ENCODE measurements at places on chromosomes 13 and 19.

- no peak for DNase-seq
Measured at GRCh38 chr19:14005349-14006084, 603 bp downstream of the RFX1 start.

DNA sequence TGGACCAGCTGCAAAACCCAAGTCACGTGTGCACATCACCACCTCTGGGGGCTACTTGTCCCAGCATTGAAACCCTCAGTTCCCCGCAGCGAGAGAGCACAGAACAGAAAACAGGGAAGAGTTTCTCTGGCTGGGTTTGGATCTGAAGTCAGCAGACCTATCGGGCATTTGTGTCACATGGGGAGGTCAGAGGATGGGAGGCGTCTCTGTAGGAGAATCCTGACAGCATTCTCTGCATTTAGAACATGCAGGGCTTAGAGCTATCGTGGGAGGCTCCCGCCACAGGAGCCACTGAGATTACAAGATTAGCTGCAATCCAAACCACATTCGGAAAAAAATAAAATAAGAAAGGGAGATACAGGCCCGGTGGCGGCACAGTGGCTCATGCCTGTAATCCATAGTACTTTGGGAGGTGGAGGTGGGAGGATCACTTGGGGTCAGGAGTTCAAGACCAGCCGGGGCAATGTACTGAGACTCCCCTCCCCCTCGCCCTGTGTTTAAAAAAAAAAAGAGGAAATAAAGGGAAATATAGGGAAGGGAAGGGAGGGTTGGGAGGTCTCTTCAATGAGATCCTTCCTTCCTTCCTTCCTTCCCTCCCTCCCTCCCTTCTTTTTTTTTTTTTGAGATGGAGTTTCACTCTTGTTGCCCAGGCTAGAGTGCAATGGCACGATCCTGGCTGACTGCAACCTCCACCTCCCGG, 2.9 kb upstream of the TLE6 start:
- no peak for DNase-seq

- DNase-seq: no peak
Measured at GRCh38 chr13:36518707-36519106, 86.4 kb downstream of the CCNA1 start.

GRCh38 chr19:27794494-27795042, 1418.4 kb downstream of the UQCRFS1 start:
- DNase-seq: peak; percentile 5

DNA sequence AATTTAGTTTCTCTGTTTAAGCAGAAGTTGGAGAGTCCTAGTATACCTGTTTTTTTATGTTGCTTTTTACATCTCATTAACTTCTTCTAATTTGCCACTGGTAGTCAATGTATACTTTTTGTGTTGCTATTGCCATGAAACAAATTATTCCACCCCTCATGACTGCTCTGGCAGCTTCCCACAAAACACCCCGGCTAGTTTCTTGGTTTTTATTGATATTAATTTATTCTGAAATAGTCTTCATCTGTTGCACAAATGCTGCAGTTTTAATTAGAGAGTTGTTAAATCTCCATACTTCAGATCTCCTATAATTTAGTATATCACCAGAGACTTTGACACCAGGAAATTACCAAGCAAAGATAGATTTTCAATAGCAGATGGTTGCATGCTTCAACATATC, 1159.3 kb upstream of the PRR20A start:
- DNase-seq: no peak

DNA sequence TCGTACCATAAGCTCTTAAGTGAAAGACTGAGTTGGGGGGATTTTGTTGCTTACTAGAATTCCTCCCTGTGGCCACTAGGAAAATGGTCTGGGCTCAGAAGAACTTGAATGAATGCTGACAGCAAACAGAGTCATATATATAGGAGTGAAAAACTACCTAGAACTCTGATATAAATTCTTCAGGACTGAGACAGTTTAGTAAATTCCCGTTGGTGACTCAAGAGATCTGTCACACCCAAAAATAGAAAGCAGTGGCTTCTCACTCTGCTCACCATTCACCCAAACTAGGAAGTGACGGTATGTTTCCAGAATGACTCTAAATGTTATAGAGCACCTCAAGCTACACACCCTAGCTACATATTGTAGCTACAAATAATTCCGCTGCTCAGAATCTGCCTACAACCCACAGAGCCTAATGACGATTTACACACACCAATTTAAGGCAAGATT, 116.2 kb downstream of the TBC1D4 start:
- peak; percentile 12 for DNase-seq

DNA sequence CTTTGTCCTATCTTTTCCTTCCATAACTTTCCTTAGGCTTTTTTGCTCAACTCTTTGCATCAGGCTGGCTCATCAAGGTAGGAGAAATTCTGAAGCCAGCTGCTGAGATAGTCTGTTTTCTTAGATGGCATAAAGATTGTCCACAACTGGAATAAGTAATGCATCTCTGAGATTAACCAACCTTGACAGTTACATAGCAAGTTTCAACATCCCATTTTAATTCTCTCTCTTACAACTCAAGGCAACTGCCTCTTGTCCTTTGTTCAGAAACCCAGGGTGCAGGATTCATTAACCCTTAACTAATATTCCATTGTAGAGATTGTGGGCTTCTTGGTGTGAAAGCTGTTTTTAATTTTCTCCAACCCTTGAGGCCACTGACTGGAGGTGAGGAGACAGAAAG, 239.2 kb downstream of the LACC1 start:
- DNase-seq: no peak

- DNase-seq: no peak
Measured at GRCh38 chr13:99009987-99010551, 32.2 kb upstream of the DOCK9 start.

GRCh38 chr19:46611776-46612175, 10.6 kb downstream of the CALM3 start:
- peak; percentile 5 for DNase-seq

DNA sequence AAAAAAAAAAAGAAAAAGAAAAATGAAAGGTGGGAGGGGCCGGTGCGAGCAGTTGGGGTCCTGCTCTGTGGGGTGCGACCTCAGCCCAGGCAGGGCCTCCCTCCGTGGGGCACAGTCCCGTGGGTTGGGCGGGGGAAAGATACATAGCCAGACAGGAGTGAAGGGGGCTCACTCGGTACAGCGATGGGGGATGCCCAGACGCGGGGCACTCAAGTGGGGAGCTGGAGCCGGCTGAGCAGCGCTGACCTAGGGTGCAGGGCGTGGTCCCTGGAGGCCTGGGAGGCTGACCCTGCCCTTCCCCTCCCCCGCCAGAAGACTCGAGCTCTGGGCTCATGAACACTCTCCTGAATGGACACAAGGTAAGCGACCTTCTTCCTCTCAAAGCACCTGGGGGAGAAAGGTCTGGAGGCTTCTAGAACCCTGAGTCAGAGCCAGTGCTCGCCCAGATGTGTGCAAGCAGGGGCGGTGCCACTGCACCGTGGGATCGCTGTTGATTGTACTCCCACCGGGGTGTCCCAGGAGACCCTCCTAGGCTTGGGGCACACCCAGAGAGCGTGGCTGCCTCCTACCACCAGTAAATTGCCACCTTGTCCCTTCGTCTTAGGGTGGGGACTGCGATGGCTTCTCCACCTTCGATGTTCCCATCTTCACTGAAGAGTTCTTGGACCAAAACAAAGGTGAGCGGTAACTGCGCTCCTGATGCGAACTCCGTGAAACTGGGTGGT, 3.4 kb downstream of the HMG20B start:
- no peak for DNase-seq

DNA sequence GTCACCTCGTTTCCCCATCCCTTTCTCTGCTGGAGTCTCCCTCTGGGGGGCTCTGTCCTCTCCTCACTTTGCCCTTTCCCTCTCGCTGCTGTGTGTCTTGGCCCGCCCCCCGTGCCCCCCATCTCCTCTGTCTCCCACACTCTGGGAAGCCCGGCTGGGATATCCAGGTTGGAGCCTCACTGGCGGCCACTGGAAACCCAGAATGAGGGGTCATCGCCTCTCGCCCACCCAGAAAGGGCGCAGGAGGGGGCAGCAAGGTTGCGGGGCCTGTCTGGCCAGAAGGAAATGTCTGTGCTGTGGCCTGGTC, 15.6 kb downstream of the CCDC97 start:
- DNase-seq: no peak

- no peak for DNase-seq
Measured at GRCh38 chr13:111897178-111897845, 169.6 kb upstream of the SOX1 start.

GRCh38 chr19:50549059-50549926, 18.9 kb downstream of the LRRC4B start:
- DNase-seq: no peak

DNA sequence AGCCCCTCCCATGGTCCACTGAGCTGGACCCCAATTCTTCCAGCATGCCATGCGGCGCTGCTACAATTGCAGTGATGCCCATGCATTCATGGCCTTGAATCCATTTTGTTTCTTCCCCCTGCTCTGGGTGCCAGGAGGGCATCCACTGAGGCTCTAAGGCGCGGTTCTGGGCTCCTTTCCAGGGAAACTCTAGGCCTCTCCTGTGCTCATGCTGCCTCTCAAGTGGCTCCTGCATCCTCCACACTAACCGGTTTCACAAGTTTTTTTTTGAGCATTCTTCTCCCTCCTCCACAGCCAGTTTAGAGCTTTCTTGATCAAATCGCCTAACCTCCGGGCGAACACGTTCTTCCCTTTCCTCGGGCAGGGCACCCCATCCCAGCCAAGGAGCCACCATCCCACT, 69.1 kb upstream of the FLT1 start:
- DNase-seq: no peak

DNA sequence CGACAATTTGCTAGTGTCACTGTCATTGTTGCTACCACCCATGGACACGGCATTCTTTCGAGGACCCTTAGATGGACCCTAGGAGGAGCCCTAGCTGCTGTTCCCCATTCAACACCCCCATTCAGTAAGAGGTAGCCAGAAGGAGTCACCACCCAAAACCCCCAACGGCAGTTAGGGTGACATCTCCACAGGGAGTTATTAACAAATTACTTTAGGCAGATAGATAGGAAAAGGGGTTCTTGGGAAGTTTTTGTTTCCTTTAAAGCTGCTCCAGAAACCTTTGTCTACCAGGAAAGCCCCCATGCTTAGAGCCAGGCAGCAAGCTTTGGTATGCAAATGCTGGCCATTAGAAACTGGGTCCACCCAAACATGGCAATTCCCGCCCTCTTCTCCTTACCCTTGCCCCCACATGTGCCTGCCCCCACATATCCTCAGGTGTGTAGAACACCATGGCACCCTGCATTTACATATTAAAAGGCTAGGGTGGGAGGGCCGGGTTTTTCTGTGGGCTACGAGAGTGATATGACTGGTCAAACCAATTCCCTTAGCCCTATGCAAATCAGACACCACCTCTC, 190.9 kb downstream of the SLITRK6 start:
- DNase-seq: no peak

DNA sequence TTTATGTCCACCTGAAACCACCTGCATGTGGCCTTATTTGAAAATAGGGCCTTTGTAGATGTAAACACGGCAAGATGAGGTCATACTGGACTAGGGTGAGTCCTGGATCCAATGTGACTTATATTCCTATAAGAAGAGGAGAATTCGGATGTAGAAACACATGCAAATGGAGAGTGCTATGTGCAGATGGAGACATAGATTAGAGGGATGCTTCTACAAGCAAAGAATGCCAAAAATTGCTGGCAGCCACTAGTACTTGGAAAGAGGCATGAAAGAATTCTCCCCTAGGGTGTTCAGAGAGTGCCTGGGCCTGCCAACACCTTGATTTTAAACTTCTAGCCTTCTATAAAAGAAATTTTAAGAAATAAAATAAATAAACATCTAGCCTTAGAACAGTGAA, 226.1 kb downstream of the RFC3 start:
- no peak for DNase-seq

DNA sequence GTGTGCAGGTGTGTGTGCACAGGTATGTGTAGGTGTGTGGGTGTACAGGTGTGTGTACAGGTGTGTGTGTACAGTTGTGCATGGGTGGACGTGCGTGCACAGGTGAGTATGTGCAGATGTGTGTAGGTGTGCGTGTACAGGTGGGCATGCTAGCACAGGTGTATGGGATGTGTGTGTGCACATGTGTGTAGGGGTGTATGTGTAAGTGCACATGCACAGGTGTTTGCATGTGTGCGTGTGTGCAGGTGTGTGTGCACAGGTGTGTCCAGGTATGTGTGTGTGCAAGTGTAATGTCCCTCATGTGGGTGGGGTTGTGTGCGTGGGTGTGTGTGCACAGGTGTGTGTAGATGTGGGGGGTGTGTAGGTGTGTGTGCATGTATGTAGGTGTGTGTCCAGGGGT, 27.5 kb upstream of the TFDP1 start:
- DNase-seq: no peak

DNA sequence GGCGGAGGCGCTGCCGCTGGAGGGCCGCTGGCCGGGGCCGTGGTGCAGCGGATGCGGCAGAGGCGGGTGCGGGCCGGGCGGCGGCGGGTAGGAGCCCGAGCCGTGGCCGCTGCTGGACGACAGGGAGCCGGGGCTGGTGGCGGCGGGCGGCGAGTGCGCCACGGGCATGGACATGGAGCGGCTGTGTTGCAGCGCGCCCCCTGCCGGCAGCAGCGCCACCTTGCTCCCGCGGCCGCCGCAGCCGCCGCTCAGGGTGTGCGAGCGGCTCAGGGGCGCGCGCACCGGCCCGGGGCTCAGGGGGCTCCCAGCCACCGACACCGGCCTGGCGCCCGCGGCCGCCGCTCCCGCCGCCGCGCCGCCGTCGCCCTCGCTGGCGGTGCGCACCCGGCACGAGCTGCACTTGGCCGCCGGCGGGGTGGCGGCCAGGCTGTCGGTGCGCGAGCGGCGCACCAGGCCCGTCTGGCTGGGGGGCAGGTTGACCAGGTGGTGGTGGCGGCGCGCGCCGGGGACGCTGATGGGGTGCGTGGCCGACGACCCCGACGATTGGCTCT, 1.7 kb downstream of the IRS2 start:
- peak; percentile 84 for DNase-seq

DNA sequence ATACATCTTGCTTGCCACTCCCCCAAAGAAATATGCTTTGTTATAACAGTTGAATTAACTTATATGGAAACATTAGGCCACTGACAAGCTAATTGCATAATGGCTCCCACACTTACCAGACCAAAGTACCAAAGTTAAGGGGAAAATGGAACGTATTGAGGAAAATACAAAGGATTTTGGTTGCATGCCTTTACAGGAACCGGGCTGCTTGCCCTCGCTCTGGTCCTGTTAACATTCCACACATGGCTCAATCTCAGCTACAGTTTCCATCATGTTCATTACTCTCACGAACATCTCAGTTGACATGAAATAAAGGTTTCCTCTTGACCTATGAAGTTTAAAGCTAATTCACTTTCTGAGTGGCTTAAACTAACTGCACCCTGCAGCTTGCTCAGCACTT, 220.7 kb upstream of the RXFP2 start:
- no peak for DNase-seq

GRCh38 chr13:71629167-71629566, 237.8 kb downstream of the DACH1 start:
- DNase-seq: no peak

DNA sequence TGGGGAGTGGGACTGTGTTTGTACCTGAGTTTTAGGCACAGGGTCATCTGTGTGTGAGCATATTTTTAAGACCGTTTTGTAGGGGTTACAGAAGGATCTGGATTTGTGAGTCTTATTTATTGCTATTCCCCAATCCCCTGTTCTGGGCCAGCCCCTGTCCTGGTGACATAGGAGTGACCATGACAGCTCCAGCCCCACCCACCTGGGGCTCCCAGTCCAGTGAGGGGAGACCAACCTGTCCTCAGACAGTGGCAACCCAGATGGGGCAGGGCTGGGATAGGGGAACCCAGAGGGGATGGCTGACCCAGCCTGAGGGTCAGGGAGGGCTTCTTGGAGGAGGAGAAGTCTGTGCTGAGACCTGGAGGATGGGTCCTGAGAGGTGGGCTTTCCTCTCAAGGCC, 10.7 kb downstream of the TMEM160 start:
- peak; percentile 29 for DNase-seq

- DNase-seq: no peak
Measured at GRCh38 chr13:21413013-21413412, 46.1 kb downstream of the ZDHHC20 start.

- DNase-seq: no peak
Measured at GRCh38 chr13:113948034-113948742, 25.7 kb downstream of the C13orf46 start.
